ENCODE measurements at places on chromosomes 3 and 15.

DNA sequence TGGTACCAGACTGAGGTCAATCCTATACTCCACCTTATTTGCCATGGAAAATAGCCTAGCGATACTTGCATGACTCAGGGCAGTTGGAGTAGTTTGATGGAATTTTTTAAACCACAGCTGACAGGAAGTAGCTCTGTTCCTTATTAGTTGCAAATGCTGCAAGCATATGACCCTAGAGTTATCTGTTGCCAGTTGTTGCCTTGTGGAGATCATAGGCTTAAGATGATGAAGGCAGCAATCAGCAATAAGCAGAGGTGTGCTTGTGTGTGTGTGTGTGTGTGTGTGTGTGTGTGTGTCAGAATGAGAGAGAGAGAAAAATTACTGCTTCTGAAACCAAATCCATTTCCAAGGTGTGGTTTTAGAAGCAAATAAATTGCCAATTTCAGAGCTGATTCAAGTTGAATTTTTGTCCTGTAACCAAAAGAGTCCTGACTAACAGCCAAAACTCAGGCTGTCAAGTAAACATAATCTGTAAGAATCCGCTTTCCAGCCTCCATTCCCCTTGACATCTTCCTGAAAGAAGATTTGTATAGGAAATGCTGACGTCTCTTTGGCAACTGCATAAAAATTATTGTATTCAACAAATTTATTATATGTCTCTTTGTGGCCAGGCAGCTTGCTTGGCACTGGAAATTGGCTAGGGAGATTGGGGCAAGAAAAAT is 141.2 kb downstream of the SERPINI1 start:
- DNase-seq: no peak

- no peak for DNase-seq
Measured at GRCh38 chr3:8650583-8651416, 6.2 kb upstream of the SSUH2 start.

DNA sequence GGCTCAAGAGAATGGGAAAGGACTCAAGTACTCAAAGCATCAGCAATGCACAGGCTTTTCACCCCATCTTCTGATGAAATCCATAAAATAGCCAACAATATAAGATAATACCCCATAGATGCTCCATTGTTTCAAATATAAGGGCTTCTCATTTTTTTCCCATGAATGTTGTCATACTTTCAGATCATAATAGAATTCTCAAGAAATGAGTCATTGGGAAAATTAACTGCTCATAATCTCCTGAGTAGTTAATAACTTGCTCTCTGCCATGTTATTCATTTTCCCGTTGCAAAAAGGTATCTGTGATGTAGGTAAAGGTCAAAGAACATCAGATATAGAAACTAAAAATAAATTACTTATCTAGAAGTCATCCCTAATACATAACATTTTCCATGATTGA is 121.9 kb downstream of the NSUN3 start:
- DNase-seq: no peak

DNA sequence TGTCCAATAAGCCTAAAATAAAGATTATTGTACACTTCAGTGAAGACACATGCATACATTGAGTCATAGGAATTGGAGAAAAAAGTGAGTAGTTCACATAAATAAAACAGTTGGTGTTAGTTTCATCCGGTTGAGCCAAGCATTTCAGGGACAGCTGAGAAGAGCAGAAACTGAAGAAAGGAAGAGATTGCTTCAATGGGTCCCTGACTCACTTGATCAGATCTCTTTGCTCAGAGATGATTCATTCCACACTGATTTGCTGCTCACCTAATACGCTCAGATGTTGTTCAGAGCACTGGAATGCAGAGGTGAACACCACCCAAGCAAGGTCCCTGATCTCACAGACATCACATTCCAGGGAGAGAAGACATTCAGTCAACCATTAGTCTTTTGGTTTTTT is 93.7 kb downstream of the RAD18 start:
- DNase-seq: no peak

DNA sequence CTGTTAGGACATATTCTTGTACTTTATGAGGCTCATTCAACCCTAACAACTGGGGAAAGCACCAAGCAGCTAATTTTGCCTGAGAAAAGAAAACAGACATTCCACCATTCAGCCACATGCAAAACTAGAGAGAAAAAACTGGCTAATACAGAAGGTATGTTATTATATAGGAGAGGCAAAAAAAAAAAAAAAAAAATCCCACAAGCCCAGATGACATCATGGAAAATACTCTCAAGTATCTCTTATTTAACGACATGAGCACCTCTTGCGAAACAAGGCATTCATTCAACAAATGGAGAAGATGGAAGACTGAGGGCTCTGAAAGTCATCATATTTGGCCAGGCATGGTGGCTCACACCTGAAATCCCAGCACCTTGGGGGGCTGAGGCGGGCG is 61.5 kb downstream of the PRICKLE2 start:
- DNase-seq: no peak

DNA sequence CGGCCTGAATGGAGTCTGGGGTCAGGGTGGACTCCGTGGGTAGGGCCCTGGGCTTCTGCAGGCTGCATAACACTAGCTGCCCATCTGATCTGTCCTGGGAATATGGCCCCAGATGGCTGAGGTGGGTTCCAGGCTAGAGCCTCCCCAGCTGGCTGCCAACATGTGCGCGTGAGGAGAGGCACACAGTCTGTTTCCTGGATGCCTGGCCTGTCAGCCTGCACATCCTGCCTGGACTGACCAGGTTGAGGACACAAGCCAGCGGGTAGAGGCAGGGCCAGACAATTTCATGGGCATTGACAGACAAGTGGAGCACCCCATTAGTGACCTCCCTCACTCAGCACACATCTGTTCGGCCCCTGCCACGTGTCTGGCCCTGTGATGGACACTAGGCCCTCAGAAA is 29.8 kb upstream of the RPL29 start:
- DNase-seq: no peak

GRCh38 chr15:66630801-66631351 is 65.1 kb upstream of the LCTL start:
- no peak for DNase-seq

- no peak for DNase-seq
Measured at GRCh38 chr3:191372122-191372521, 41.8 kb upstream of the UTS2B start.
